ENCODE measurements at places on chromosomes 12 and 14. TPM values are rescaled to one million over a fixed set of nuclear protein-coding genes. Genes with fewer than 3 reads are reported as not detected.

SLC25A21 gene
- 0.07 TPM for polyA plus RNA-seq

FGF23 gene
- not detected for polyA plus RNA-seq

TMEM30B gene
- polyA plus RNA-seq: 0.36 TPM

SLC17A8 gene
- polyA plus RNA-seq: 0.02 TPM

RASSF8 gene
- 2.0 TPM for polyA plus RNA-seq

CNTN1 gene
- 0.50 TPM for polyA plus RNA-seq

CCDC196 gene
- polyA plus RNA-seq: not detected

SLC24A4 gene
- polyA plus RNA-seq: 1.1 TPM

FOXA1 gene
- not detected for polyA plus RNA-seq

EID3 gene
- 4.2 TPM for polyA plus RNA-seq

CRIP1 gene
- polyA plus RNA-seq: 192 TPM

CLBA1 gene
- polyA plus RNA-seq: 4.3 TPM

SLC10A1 gene
- polyA plus RNA-seq: not detected

TAS2R42 gene
- polyA plus RNA-seq: not detected

MEG3 gene
- 435 TPM for polyA plus RNA-seq

EFCAB11 gene
- 6.4 TPM for polyA plus RNA-seq

L2HGDH gene
- polyA plus RNA-seq: 0.72 TPM

BHLHE41 gene
- 22.9 TPM for polyA plus RNA-seq

SDR9C7 gene
- not detected for polyA plus RNA-seq

ENO2 gene
- 29.1 TPM for polyA plus RNA-seq

USP30 gene
- polyA plus RNA-seq: 4.1 TPM

STXBP6 gene
- 0.83 TPM for polyA plus RNA-seq

LRRK2 gene
- 10.1 TPM for polyA plus RNA-seq

KLRD1 gene
- 1.7 TPM for polyA plus RNA-seq

ING4 gene
- polyA plus RNA-seq: 50.3 TPM

NTF3 gene
- 0.80 TPM for polyA plus RNA-seq

DAO gene
- not detected for polyA plus RNA-seq

SDSL gene
- 8.9 TPM for polyA plus RNA-seq

TCL1B gene
- 3.8 TPM for polyA plus RNA-seq

TAS2R30 gene
- polyA plus RNA-seq: not detected

GPRC5D gene
- polyA plus RNA-seq: 0.23 TPM

KRT3 gene
- not detected for polyA plus RNA-seq

CATSPERB gene
- polyA plus RNA-seq: 0.20 TPM

DYNLL1 gene
- 313 TPM for polyA plus RNA-seq
